ENCODE measurements at places on chromosomes 5 and 9.
A peak's percentile ranks its signal among the peaks of the same experiment; 100 is the strongest.

DNA sequence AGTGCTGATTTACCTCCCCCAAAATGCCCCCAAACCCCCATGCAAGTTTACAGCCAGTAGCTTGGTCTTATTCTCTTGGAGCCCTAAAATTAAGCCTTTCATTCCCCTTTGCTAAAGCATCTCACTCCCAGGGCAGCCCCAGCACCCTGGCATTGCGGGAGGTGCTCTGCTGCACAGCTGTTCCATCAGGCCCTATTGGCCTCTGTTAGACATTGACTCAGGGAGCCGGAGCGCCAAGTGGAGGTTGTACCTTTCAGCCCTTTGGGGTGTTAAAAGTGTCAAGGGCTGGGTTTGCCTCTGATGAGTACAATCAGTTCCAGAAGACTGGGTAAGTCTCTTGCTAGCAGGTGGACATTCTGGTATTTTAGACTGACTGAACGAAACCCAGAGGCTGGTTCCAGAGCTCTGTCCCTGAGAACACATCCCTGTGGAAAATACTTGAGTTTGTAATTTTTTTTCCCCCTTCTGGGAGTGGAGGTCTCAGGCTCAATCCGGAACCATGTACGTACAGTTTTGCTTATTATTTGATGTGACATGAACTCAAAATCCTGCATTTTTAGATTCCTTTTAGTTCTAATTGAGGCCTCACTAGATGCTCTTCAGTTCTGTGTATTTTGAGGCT lies 102.4 kb downstream of the UBE2R2 start:
- no peak for DNase-seq

DNA sequence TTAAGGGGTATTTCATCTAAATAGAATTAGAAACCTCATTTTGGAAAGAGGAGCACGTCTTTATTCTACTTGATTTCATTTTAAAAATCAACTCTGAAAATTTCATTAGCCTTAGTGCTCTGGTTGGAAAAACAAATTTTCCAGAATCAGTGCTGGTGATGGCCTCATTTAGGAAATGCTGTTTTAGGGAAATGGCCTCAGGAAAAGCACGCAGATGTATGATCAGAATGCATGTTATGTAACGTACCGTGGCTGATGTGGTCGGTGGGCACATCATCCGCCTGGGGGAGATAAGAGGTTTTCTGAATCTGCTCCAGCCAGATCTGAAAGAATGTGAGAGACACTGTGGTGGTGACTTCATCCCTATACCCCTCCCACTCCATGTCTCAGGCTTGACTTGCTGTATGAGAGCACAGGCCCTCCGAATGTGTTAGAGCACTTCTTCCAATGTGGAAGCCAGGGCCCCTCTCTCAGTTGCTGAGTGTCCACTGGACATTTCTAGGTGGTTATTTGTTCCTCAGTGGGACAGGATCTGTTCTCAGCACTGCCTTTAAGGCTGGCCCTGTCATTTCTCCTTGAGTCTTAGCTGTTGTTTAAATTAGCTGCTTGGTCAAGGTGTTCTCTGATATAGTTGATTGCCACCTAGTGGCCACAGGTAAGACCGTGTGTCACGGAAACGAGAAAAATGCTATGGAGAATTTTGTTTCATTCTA lies 96.5 kb downstream of the ARHGAP26 start:
- DNase-seq, result peak; percentile 63

DNA sequence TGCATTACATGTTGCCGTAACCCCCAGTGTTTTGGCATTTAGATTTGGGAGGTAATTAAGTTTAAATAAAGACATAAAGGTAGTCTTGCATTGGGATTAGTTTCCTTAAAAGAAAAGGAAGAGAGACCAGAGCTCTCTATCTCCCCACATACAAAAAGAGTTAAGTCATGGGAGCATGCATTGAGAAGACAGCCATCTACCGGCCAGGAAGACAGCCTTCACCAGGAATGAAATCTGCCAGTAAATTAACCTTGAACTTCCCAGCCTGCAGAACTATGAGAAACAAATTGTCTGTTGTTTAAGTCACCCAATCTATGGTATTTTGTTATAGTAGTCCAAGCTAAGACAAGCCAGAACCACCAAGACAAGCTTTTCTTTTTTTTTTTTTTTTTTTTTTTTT lies 567.0 kb upstream of the CDH18 start:
- no peak for DNase-seq

DNA sequence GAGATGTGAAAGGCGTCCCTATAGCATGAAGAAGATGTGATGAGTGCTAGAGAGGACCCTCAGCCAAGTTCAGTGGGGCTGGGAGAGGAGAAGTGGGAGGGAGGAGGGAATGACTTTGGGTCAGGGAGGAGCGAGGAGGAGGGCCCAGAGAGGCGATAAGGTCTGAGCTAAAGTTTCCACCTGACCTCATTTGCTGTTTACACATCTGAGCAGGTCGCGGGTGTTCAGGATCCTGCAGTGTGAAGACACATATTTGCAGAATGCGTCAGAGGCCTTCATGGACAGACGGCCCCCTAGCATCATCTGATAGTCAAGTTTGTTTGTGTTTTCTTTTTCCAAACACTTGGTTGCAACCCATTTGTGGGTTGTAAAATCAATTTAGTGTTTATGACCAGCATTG lies 18.9 kb upstream of the IGFBPL1 start:
- DNase-seq, result no peak

GRCh38 chr9:35793461-35793860 lies 2.1 kb downstream of the NPR2 start:
- no peak for DNase-seq

DNA sequence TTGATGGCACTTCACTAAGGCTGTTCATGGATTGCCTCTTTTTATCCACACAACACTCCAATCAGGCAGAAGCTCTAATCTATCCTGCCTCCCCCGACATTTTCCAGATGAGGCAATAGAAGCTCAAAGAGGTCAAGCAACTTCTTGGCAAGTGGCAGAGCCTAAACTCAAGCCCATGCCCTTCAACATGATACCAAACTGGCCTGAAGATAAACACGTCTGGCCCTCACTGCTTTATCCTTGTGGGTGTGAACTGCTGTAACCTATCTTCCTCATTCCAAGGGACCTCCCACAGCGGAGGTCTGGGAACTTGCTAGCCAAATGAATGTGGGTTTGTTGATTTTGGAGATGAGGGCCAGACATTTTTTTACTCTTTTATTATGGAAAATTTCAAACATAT lies 9.5 kb downstream of the SLC35A4 start:
- DNase-seq, result peak; percentile 38

- DNase-seq, result no peak
Observed at GRCh38 chr9:80503671-80504281, 932.0 kb downstream of the TLE4 start.

DNA sequence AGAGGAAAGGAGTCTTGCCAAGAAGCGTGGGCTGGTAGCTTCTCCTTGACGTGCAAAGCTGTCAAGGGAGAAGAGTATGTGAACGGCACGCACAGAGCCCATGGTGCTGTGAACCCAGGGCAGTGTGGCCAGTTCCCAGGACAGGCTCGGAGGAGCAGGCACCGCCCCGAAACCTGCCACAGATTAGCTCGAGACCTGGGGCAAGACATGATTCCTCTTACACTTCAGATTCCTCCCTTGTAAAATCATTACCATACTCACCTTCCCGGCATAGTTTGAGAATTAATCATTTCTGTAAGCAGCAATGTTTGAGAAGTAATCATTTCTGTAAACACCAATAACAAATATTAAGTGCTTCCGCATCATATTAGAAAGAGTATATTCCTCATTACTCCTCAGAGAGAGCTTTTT lies 19.9 kb downstream of the GOLM1 start:
- no peak for DNase-seq

- DNase-seq, result no peak
Observed at GRCh38 chr5:96566833-96567587, 95.2 kb upstream of the CAST start.

- DNase-seq, result no peak
Observed at GRCh38 chr5:157196045-157196444, 15.4 kb downstream of the ITK start.

DNA sequence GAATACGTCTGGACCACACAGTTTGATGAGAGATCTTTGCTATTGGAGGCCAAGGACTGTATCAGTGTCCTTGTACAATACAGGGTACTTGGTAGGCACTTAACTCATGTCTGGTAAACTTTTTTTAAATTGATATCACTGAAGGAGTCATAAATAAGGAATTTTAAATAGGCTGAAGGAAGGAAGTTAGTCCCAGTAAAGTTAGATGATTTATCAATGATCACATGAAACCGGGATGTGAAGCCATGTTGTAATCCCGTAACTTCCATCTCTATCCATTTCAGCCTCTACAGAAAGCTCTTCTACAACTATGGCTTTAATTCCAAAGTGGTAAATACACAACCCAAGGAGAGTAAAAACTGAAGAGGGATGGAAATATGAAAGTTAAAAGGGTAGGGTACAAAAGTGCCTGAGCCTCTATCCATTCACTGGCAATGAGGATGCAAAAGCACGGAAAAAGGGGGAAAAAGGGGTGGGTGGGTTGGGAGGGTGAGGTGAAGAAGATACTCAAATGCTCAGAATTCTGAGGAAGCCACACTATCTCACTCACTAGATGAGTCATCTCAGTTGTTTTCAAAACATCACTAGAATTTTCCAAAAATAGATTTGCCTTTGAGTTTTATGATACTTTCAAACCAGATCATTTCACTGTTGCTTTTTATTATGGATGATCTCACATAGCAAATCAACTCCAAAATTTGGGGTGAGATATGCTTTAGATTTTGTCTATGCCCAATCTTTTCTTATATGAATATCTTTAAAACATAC lies 1053.5 kb downstream of the NR2F1-AS1 start:
- no peak for DNase-seq

GRCh38 chr5:59768152-59769040 lies 125.1 kb downstream of the PDE4D start:
- peak; percentile 17 for DNase-seq

GRCh38 chr5:138980441-138980840 lies 105.3 kb upstream of the LRRTM2 start:
- DNase-seq, result no peak

DNA sequence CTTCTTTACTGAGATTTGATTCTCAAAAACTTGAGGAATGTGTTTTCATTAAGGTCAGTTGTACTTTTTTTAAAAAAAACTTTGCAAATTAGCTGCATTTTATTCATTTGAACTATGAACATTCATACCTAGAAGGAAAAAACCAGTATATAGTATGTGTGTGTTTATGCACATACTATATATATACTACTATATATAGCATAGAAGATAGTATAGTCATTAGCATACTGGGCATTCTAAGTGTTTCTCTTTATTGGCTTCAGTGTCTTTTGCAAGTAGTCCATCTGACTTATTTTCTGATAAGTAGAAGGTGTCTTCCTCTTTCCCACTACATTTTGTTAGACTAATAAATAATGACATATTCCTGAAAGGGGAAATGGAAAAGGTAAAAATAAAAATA lies 33.0 kb downstream of the ELOVL7 start:
- no peak for DNase-seq

- DNase-seq, result no peak
Observed at GRCh38 chr9:117265253-117265652, 149.6 kb downstream of the ASTN2 start.

- DNase-seq, result no peak
Observed at GRCh38 chr9:113506090-113506589, 42.6 kb downstream of the RGS3 start.

- DNase-seq, result no peak
Observed at GRCh38 chr9:98175028-98175569, 17.3 kb downstream of the CORO2A start.

- DNase-seq, result peak; percentile 45
Observed at GRCh38 chr9:6106711-6107339, 91.4 kb upstream of the RANBP6 start.

DNA sequence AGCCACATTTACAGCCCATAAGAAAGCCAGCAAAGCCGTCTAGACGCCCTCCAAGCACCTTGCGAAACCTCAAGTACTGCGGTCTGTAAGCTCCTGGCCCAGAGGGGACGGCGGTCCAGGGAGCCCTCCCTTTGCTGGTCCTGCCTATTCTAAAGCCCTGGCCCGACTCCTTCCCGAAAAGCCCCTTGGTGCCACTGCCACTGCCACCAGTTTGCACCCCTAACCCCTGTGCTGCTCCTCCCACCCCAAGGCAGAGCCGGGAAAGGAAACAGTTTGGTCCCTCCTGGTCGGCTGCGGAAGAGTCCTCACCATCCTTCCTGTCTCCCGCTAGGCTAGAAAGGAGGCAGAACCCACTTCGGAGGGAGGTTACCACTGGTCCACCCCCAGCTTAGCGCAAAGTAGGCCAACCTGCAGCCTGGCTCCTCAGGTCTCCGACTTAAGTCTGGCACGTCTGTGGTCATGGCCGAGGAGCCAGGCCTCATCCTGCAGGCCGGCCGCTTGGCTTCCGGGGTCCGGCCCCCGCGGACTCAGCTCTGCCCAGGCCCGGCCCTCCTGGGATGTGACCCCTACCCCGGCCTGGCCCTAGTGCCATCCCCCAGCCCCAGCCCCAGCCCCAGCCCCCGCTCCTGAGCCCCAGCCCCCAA lies 916 bp downstream of the TOR1A start:
- DNase-seq, result peak; percentile 37

GRCh38 chr9:71690689-71691435 lies 77.5 kb downstream of the CEMIP2 start:
- peak; percentile 65 for DNase-seq

DNA sequence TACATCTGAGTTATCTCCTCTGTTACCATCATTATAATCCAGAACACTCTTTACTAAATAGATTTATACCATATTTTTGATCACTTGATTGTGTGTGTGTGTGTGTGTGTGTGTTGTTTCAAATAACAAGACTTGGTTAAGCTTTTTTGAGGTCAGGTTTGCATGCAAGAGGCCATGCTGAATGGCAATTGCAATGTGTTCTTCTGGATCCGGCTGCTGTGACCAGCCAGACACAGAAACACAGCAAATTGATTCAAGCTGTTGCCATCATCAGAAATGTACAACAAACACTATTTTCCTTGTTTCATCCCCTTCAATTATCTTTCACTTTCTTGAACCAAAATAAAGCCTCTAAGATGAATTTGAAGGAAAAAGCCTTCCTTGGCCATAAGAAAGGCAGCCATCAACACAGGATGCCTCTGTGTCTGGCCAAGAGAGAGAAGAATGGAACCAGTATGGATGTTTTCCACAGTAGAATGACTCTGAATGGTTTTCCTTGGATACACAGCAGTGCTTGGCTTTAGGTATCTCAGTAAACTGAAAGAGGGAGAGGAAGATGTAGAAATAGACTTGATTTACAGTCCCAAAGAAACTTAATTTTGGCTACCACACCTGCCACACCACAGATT lies 53.9 kb downstream of the DPYSL3 start:
- no peak for DNase-seq

Data from suppressor macrophage treated with lipopolysaccharide for 4 hours (primary cell).